HT-29 (cell line): ENCODE measurements at places on chromosomes 1 and 21. TPM values are rescaled to one million over a fixed set of nuclear protein-coding genes. Genes with fewer than 3 reads are reported as not detected.
A peak's percentile ranks its signal among the peaks of the same experiment; 100 is the strongest.

DNA sequence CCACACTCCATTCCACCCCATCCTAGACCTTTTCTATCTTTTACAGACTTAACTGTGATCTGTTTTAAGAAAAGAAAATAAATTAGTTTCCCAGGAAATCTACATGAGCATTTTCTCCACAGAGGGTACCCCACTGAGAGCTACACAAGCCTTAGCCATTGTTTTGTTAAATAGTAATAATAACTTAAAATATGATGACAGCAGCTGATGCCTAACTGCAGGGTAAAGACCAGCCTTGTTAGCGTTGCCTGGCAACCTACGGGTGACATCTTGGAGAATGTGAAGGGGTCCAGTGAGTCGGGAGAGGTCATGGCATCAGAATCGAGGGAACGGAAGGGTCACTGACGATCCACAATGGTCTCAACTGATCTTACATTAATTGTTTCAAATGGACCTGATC is 233.2 kb upstream of the PBX1 start:
- no peak for DNase-seq

DNA sequence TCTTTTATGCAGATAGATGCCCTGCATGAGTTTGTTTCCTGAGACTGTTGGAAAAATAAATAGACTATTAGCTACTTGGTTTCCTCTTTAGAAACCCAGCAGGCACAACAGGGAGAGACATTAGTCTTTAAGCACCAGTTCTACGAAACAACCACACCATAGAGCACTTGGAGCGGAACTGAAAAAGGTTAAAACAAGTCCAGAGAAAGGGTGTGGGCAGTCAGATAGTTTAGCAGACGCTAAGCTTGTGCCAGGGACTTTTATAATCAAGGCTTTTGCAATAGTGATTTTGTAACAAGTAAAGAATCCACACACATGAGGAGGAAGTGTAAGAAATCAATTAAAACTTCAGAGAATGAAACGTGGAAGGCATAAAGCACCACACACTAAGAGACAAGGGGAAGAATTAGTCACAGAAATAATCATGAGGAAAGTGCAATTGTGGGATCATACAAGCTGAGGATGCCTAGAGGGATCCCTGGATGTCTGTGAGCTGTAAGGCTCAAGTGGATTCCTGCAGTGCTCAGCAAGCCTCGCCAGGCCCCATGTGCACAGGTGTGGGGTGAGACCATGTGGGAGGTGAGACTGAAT is 37.8 kb upstream of the TLR5 start:
- no peak for DNase-seq

- DNase-seq: no peak
These were observed 1.4 kb downstream of the EXTL1 start for GRCh38 chr1:26023009-26023408.

The GABPB2 gene
- total RNA-seq: 4.6 and 6.1 TPM in 2 replicates

DNA sequence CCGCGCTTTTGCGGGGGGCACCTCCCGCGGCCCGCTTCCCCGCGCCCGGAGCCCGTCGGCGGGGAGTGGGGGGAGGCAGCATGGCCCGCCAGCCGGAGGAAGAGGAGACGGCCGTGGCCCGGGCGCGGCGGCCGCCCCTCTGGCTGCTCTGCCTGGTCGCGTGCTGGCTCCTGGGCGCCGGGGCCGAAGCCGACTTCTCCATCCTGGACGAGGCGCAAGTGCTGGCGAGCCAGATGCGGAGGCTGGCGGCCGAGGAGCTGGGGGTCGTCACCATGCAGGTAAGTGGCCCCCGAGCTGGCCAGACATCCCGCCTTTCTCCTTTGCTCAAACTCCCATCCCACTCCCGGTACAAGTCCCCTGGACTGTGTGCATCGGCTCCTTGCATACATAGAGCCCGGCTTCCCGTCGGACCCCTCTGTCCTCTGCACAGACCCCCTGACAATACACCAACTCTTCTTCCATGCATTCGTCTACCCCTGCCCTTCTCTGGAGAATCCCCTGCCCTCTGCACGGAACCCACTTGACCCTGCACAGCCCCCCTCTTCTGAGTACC is 812 bp downstream of the CACHD1 start:
- no peak for DNase-seq

DNA sequence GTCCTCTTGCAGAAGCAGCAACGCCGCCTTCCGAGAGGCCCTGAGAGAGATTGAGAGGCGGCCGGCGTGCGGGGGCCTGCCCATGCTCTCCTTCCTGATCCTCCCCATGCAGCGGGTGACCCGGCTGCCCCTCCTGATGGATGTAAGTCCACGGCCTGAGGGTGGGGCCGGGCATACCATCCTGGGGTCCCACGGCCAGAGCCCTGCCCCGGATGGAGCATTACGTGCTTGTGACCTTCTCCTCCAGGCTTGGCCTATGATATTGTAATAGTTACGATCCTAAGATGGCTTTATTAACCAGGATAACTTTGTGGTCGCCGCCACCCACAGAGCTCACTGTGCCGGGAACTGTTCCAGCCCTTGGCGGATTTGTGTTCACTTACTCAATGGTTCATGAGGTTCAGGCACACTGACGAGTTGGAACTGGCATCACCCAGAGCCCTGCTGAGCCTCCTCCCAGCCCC is 18.9 kb downstream of the ARHGEF16 start:
- DNase-seq: no peak

DNA sequence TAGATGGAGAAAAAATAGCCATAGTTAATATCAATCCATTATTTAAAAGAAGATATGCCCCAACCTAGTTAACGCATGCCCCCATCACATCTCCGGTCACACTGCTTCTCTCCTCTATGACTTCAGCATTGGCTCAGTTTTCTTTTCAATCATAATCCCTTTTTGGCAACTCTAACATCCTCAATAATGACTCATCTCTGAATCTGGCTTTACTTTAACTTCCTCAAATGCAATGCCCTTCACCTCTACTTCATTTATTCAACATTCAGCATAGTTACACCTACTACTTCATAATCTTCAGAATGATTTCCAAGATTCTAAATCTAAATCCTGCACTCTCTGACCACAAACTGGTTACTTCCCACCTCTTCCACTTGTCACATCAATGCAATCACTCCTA is 417.3 kb downstream of the USH2A start:
- DNase-seq: no peak

The IER5 gene
- total RNA-seq: 53.3 and 53.7 TPM in 2 replicates

The KCNH1 gene
- not detected in 2 replicates for total RNA-seq

DNA sequence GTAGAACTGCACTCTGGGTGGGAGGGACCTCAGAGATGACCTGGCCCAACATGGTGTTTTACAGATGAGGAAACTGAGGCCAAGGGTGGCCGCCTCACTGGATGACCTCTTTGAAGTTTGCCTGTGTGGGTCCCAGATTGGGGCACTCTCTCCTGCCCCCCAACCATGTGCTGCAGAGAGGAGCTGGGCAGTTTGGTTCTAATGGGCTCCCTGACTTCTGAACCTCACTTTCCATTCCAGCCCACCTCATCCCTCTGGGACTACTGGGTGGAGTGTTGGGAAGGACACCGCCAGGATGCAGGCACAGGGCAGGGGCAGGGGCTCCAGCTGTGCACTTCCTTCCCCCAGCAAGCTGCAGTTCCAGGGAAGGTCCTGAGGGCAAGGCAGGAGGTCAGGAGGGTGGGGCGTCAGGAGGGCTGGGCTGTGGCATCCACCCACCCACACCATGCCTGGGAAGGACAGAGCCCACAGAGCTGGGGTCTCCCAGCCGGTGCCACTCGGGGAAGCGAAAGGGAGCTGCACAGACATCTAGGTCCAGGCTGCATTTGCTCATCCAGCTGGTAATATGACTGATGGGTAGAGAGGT is 10.3 kb upstream of the EPS8L3 start:
- no peak for DNase-seq

DNA sequence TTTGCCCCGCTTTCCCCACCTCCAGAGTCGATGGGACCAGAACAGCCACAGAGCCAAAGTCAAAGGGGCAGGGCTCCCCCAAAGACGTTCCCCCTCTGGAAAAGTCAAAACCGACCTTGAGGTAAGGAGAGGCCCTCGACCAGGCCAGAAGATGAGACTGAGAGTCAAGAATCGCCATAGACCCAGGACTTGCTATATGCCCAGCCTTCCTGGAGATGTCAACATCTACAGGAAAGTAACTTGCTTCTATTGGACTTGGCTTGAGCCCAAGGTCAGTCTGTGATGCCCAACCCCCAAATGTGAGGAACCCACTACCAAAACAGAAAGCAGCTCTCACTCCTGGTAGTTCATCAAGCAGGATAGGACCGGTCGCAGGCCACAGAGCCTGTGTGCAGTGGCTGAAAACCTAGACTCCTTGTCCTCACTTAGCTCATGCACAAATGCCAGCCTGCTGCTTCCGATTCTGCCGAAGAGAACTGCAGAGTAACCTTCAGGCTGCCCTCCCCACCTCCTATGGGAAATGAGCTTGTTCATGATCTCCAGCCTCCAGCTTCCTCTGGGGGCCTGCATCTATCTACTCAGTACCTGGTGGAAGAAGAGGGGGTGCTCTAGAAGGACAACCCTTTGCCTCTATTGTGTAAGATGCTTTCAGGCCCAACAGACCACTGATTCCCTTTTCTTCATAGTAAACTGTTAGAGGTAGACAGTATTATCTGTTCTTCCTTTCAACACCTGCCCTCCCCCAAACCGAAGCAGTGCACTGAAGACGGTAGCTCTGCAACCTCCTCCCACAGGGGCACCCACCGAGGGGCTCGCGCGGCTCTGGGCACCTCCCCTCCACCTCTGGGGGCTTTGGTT is 1.4 kb downstream of the ACOT7 start:
- peak; percentile 46 for DNase-seq

DNA sequence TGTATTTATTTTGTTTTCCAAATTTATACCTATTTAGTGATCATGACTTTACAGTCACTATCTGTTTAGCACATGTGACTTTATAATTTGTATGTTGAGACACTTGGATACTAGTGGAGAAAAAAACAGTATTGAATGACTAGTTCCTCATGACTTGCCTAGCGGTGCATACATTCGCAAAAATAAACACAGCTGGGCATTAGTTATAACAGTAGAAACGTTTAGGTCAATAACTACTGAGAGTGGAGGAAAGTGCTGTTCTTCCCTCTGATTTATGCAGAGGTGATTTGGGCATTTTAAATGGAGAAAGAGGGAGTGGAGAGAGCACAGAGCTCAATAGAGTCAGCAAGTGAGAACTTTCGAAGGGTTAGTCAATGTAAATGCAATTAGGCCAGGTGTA is 1679.0 kb upstream of the B3GALT2 start:
- DNase-seq: no peak

DNA sequence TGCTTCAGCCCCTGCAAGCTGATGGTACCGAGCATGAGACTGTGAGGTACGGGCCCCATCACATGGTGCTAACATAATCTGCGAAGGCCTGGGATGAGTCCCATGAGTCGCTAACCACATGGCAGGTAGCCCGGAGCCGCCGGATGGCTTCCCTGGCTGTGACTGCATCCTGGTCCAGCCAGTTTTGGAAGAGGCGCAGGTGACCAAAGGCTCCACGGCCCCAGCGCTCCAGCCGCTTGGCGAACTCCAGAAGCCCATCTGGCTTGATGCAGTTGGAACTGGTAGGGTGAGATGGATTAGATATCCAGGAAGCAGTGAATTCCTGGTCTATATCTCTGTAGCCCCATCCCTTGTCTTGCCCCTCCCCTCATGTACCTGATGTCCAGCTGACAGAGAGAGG is 24.6 kb downstream of the LRRC41 start:
- no peak for DNase-seq

DNA sequence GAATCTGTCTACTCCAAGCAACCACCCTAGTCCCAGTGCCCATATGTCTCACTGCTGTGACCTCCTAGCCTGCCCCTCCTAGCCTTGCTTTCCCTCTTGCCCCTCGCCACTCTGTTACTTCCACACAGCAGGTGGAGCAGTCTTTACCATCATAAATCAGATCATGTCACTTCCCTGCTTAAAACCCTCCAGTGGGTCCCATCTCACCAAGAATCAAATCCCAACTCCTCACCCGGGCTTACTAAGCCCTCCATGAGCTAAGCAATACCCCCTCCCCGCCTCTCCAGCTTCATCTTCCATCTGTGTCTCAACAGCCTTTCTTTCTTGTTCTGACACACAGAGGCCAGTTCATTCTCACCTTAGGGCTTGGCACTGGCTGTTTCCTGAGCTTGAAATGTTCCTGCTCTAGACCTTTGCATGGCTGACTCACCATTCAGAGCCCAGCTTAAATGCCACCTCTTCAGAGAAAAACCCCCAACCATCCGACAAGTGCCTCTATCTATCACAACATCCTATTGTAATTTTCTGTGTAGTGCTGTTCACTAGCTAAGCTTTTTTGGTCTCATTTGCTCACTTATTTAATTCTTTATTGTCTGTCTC is 22.3 kb downstream of the KNCN start:
- no peak for DNase-seq
